ENCODE measurements at places on chromosomes 12 and 14.

GRCh38 chr14:101480747-101481530 is 80.4 kb upstream of the DIO3 start:
- DNase-seq: no peak

DNA sequence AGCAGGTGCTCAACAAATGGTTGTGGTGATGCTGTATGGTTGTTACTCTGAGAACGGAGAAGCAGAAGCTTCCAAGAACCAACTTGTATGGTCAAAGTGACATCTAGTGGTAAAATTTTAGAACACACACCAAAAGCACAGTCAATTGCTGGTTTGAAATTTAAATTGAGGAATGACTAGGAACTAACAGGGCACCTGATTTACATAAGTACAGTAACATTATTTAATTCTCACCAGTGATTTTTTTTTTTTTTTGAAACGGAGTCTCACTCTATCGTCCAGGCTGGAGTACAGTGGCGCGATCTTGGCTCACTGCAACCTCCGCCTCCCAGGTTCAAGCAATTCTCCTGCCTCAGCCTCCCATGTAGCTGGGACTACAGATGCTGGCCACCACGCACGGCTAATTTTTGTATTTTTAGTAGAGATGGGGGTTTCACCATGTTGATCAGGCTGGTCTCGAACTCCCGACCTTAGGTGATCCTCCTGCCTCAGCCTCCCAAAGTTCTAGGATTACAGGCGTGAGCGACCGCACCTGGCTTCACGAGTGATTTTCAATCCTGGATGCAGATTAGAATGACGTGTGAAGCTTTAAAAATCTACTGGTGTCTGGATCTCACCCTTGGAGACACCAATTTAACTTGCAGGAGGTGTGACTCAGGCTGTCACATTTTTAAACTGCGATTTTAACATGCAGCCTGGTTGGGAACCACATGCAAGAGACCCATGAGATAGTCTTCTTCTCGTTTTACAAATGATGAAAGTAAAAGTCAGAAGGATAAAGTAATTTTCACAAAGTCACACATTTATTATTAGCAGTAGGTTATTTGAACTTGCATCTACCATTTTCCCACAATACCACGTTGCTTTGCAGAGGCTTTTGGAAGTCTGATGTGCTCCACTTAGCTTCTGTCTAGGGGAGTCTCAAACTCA is 14.1 kb upstream of the NUMB start:
- no peak for DNase-seq

- no peak for DNase-seq
Observed at GRCh38 chr12:25152055-25152454, 42.9 kb downstream of the DNAI7 start.

DNA sequence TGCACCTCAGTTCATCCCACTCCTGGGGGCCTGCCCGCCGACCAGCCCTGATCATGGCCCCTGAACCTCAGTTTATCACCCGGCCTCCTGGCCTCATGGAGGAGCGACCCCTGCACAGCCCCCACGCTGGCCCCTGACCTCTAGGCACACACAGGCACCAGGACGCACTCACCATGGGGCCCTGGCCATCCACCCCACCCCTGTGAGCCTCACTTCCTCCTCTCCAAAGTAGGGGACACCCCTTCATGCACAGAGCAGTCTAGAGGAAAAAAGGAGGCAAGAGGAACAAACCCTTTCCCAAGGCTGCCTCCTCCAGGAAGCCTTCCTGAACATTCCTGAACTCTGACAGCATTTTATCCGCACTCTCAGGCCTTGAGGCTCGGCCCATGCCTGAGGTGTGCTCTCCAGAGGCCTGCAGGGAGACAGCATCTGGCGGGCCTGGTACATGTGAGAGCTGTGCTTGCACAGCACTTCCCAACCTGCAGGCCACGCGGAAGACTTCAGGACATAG is 39.4 kb downstream of the CCNK start:
- DNase-seq: peak; percentile 18

DNA sequence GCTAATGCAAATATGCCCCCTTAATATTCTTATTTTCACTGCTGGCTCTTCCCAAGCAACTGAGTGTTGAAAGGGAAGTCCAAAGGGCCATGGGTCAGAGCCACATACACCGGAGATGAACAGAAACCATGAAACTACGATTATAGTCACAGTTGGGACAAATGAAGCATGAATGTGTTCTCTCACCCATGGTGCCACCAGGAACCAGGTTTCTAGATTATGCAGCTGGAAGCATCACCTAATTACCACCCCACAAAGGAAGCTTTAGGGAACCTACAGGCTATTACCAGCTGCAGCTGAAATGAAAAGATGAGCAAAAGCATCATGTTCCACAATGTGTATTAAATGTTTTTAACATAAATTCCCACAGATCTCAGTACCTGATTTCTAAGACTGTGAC is 15.4 kb downstream of the TMTC1 start:
- no peak for DNase-seq

DNA sequence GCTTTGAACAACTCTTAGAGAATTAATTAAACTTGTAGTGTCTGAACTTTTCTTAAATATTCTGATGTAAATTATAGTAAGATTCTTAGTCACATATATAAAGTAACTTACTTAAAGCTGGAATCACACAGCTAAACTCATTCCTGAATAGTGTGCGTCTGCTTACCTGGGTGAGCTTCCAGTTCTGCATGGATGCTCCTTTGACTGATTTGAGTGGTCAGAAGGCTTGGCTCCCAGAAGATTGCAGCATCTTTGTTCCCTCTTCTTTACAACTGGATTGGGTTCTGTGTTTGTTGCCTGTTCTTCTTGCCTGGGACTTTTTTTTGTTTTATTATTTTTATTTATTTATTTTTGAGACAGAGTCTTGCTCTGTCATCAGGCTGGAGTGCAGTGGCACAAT is 66.5 kb upstream of the ASPG start:
- DNase-seq: no peak

GRCh38 chr12:65335021-65335714 is 56.7 kb downstream of the MSRB3 start:
- no peak for DNase-seq
